ENCODE measurements at places on chromosomes 6 and 20.

DNA sequence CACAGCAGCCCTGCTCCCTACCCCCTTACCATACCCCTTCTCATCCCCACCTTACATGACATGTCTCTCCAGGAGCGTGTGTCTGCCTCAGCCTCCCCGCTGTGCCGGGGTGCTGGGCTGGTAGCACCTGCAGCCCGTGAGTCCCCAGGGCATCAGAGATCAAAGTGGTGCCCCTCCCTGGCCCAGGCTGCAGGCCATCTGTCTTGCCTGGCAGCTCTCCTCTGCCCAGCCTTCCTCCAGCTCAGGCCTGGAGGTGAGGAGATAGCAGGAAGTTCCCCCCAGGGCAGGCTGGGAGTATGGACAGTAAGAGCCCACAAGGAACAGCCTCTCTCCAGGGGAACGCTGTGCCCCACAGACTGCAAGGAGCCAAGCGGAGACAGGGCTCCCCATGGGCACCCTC lies 35.3 kb downstream of the GRM4 start:
- DNase-seq, result no peak

DNA sequence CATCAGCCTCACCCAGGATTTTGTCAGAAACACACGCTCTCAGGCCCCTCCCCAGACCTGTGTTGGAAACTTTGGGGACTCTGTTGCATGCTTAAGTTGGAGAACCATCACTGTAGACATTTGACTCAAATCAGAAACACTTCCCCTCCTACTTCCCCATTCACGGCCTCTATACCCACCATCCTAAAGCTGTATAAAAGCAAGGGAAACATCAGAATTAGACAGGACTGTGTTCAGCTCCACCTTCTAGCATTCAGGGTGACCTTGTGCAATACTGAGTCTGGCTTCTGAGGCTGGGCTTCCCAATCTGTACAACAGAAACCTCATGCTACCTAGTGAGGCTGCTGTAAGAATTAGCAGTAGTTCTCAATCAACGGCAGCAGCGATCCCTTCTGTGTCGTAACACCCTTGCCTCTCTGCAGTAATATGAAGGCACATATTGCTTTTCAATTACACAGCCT lies 252.3 kb downstream of the LY86 start:
- DNase-seq, result no peak

DNA sequence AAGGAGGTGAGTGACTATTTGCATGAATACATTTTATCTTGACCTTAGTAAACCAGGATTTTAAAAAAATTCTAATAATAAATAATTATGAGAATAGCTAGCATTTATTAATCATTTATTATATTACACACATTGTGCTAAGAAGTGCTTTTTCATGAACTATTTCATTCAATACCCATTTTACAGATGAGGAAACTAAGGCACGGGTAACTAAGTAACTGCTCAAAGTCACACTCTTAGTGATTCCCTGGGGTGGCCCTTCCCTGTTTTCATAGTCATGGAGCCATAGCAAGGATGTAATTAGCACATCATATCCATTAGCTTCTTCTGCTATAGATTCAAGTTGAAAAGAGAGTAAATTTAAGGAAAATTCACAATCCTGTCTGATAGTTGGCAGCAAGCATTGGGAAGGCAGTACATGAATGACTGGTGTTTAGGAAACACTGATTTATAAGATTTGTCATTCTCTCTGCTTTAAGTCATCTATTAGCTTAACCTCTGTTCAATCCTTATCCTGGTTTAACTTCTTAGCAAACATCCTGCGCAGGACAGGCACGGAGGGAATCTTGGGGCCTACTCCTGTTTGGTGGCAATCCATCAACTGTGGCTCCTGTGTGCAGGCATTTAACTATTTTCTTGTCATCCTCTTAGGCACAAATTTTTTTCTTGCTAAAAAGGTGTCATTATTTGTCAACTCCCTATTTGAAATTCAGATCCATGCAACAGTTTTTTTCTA lies 68.3 kb downstream of the RIN2 start:
- no peak for DNase-seq

DNA sequence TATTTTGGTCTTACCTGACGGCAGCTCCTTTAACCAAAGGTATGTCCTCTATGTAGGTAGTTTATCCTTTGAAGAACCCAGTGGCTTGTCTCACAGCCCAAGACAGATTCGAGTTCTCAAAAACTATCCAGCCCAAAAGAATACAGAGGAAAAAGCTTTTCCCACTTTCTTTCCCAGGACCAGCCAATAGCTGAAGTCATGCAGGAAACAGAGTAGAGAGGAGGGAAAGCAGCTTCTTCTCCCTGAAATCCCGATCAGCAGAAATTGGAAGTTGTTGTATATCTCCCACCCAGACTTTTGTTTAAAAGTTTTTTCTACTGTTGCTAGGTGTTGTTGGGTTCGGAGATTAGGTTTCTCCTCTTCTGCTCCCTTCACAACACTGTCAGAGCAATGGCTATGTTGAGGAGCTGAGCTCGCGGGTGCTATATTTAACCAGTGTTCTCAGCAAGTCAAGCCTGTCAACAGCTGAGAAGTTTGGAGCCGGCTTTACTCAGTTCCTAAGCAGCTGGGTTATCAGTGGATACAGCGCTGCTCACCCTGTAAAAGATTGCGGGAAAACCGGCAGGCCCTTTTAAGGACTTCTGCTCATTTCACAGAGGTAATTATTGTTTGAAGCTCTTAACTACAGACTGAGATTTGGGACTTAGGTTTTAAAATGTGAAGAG lies at the start of gene FILIP1:
Gene FILIP1, minus strand, starts transcription at position 401 of the 665 bp plus-strand sequence. CDS start 78,828 bp downstream, outside the sequence.
- no peak for DNase-seq

DNA sequence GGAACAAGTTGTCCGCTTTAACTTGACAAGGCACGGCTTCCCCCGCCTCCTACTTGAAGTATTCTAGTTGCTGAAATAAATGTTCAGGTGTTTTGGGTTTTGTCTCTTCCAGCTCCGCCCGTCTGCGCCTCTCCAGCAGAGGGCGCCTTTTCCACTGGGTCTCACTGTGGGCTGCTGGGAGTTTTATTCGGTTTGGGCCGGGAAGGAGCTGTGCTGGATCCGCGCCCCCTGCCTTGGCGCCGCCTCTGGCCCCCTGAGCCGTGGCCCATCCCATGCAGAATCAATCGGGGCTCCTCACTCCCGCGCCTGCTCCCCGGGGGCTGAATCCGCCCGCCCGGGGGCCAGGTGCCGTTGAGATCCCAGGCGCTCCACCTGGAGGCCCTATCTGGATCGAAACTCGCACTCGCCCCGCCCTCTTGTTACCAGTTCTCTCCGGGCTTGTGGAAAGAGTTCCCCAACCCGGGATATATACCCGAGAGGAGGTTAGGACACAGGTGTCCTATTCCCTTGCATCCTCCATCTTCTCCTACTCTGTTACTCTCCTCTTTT lies 51.0 kb upstream of the TCF21 start:
- DNase-seq, result no peak

GRCh38 chr6:23704479-23705052 lies 421.4 kb upstream of the NRSN1 start:
- DNase-seq, result no peak

DNA sequence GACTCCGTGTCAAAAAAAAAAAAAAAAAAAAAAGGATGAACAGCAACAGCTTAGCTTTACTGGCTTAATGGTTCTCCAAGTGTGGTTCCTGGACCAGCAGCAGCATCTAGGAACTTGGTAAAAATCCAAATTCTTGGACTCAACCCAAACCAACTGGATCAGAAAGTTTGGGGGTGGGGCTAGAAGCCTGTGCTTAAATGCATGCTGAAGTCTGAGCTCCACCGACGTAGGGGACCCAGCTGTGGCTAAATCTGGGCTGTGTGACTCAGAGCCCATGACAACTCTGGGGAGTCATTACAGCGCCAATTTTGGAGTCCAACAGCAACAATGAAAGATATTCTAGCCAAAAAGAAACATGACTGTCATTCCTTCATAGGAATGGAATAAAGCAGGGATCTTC lies 13.6 kb upstream of the CHD6 start:
- no peak for DNase-seq

DNA sequence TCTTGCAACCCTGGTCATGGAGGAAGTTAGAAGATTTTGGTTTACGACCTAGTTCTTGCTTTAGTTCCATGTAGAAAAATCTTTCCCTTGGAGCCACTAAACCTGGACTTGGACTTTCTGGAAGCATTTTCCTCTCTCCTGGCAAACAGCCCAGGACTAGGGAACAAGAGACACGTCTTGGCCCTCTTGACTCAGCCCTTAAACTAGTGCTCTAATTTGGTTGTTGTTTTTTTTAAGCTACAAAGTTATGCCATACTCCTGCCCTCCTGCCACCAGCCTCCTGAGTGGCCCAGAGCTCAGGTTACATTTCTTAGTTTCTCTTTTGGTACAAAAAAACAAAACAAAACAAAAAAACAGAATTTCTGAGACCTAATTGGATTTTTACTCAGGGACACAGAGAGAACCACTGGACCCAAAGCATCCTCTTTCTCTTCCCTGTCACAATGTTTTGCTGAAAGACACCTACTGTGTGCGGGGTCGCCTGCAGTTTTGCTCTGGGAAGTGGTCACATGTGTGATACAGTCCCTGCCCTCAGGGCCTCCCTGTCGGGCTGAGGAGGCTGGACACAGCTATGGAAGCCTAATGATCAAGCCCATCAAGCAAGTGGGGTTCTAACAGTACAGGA lies 32.3 kb upstream of the SCUBE3 start:
- DNase-seq, result no peak

DNA sequence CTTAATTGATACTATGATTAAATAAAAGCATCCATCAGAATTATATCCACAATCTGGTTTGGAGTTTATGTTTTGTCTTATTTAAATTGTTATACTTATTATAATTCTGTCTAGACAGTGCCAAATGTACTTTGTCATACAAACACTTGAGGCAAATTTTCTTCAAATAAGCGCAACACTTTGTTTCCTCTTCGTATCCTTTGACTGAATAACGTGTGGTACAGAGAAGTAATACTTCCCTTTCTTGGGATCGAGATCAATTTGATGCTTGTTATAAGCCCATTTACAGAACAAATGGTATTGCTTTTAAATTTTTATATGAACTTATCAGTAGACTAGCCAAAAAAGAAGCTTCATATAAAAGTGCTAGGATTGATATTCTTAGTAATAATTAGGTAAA lies 111.0 kb downstream of the ATG5 start:
- no peak for DNase-seq

DNA sequence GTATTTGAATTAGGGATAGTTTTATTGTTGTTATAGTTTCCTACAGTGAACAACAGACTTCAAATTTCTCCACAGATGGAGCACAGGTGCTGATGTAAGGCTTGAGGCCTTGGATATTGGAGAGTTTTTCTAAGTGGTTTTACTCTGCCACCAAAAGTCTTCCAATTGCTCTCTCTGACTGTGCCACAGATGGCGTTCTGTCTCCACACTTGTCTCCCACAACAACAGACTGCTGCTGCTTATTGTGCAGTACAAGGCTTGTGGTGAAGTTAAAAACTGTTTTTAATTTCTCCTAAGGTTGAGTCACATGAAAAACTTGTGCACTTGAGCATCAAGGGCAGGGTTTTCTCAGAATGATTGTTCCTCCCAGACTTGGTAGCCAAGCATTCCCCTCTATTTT lies 460.9 kb upstream of the KHDRBS2 start:
- no peak for DNase-seq

DNA sequence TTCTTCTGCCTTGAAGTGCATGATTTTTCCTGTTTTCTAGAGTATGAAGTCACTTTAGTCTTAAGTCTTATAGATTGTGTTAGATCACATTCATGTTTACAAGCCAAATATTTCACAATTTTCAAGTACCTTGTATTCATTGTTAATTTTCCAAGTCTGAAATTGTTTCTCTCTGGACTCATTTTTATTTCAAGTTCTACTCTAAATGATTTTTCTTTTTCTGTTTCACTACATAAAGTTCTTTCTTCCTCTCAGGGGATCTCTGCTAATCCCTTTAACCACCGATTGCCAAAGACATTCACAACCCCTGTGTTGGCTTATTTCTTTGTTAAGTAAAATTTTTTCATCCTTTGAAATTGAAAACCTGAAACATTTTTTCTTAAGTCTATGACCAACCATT lies 805.7 kb downstream of the KIF16B start:
- no peak for DNase-seq

- no peak for DNase-seq
These were observed 312.2 kb upstream of the SOX4 start for GRCh38 chr6:21281366-21281765.

DNA sequence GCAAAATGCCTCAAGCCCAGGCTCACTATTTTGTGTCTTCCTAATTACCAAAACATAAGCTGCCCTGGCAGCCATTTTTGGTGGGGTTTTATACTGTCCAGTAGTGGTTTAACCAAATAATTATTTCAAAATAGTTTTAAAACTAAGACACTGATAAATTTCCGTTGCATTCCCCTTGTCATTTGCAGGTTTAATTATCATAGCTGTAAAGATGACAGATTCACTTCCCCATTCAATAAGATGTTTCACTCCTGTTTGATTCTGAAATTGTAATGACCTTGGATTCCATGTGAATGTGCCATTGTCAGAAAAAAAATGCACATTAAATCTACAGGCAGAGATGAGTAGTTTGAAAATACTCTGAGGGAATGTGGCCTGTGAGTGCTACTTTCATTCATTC lies 172.0 kb downstream of the COL9A1 start:
- DNase-seq, result no peak

DNA sequence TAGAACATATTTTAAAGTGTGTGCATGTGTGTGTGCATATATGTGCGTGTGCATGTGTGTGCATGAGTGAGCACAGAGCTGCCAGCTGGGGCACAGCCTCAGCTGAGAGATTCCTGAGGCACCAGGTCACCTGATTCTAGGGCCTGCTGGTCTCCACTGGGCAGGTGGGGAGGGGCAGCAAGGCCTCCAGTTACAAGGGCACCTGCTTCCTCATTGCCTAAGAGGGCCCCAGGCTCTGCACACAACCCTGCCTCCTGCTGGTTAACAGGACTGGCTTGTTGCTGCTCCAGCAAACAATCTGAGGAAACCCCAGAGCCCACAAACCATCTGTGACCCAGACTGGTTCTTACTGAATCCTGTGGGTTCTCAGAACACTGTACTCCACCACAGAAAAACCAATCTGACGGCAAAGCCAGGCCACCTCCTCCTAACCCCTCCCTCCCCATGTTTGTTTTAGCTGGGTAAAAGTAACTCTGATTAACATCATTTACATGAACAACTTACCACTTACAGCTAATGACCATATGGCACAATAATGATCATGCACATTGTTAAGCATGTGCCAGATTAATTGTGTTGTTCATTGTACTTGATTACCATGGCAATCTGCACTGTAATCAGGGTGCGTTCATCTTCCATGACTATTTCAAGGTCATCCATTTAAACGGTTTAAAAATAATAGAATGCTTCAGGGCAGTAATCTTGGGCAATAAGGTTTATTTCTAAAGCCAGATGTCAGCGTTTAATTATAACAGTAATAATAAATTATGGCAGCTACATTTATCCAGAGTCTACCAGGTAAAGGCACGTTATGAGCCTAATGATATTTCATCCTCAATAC lies 23.1 kb upstream of the UBE2J1 start:
- peak; percentile 19 for DNase-seq

DNA sequence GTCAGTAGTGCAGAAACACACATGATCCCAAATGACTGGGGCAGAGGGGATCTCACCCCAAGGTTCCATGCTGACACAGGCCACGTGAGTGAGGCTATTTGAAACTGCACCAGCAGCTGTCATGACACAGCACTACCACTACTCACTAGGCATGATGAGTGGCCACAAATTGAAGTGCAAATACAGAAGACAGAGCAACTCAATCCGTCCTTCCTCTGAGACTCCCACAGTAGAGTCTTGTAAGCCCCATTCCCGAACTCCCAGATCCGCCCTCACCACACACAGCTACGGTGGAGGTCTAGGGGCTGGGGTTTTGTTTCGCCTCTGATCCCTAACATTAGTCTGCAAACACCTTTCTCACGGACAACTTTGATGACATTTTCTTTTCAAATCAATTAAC lies 113.3 kb upstream of the NUP153 start:
- DNase-seq, result no peak

- DNase-seq, result no peak
These were observed 206.5 kb downstream of the TPBG start for GRCh38 chr6:82570083-82570482.

- DNase-seq, result no peak
These were observed 22.4 kb downstream of the OR2B2 start for GRCh38 chr6:27889628-27890444.

All from esophagus squamous epithelium (tissue), 5 donors.